Activated naive CD8-positive, alpha-beta T cell treated with anti-CD3 and anti-CD28 coated beads, Interleukin-2, amount 10 ng/mL, durations not matched to agents 7 days and 5 days (primary cell): ENCODE measurements at places on chromosomes 2 and 18. TPM values are rescaled to one million over a fixed set of nuclear protein-coding genes. Genes with fewer than 3 reads are reported as not detected.

Gene TBR1
- total RNA-seq = not detected

- no peak overlapping the region for H3K4me3 ChIP-seq
- DNase-seq = no peak
- H3K27ac ChIP-seq = no peak overlapping the region
- H3K4me1 ChIP-seq = peaks cover 7% of the 10 kb centered on the region
- peaks cover 9% of the 10 kb centered on the region for H3K27me3 ChIP-seq
These were observed 146.6 kb downstream of the VAPA start for GRCh38 chr18:10060469-10060782.

DNA sequence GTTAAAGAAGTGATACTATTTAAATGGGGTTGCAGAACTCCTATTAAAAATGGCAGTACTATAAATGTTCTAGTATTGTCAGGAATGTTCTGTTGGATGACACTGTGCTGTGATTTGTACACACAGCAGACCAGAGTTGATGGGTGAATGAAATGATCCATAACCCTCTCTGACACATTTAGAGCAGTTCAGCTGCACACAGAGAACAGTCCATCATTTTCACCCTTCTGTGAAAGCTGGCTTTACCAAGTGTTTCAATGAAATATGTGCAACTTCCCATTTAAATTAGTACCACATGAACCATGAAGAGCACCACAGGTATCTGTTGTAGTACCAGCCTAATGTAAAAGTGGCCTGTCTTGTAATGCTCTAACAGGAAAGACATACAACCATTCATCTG is 981.4 kb downstream of the TMEM182 start:
- no peak overlapping the region for H3K4me3 ChIP-seq
- DNase-seq = no peak
- H3K4me1 ChIP-seq = no peaks in the 10 kb centered on the region
- H3K27me3 ChIP-seq = no peaks in the 10 kb centered on the region
- H3K36me3 ChIP-seq = no peaks in the 10 kb centered on the region
- H3K27ac ChIP-seq = no peak overlapping the region

Gene ANKRD30BL
- total RNA-seq = not detected

Gene CCDC150
- 8.4 TPM for total RNA-seq

Gene RTP5
- total RNA-seq = 0.60 TPM

GRCh38 chr2:15818318-15818753 is 122.0 kb upstream of the MYCN start:
- H3K27ac ChIP-seq = no peak overlapping the region
- H3K36me3 ChIP-seq = no peaks in the 10 kb centered on the region
- H3K4me1 ChIP-seq = no peaks in the 10 kb centered on the region

DNA sequence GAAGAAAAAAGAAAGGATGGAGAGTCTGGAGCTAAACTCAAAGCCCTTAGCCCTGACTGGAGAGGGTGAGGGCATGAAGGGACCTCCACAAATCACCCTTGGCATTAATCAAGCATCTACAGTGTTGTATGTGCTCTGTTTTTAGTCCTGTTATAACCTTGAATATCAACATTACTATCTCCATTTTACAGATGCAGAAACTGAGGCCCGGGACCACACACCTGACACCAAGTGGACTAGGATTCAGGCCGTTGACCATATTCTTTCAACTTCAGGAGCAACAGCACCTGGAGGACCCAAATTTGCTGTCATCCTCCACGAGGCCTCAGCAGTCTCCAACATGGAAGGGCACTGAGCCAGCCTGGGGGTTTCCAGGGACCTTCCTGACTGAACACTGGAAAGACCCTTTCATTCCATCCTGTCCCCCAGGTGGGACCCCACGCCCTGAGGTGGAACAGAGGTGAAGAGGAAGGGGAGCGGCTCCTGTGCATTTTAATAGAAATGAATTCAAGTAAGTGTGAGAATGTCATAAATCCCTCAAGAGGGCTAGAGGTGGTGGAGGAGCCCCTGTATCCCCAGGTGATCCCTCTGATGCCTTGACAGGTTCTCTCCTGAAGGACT is 41.0 kb downstream of the SERTAD2 start:
- DNase-seq = no peak
- H3K36me3 ChIP-seq = no peaks in the 10 kb centered on the region
- H3K4me1 ChIP-seq = peaks cover 9% of the 10 kb centered on the region
- no peak overlapping the region for H3K4me3 ChIP-seq
- H3K27ac ChIP-seq = no peak overlapping the region

DNA sequence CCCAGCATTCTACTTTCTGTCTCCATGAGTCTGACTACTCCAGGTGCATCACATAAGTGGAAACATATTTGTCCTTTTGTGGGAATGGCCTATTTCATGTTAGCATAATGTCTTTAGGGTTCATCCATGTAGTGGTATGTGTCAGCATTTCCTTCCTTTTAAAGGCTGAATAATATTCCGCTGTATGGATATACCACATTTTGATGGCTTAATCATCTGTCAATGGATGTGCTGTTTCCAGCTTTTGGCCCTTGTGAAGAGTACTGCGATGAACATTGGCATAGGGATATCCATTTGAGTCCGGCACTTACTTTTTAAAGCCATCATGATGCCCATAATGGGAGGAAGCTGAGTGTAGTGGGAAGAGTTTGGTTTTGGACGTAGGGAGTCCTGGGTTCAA is 6.4 kb upstream of the ITGB6 start:
- H3K27me3 ChIP-seq = peaks cover 6% of the 10 kb centered on the region
- H3K27ac ChIP-seq = no peak overlapping the region
- peaks cover 2% of the 10 kb centered on the region for H3K36me3 ChIP-seq
- DNase-seq = no peak
- no peak overlapping the region for H3K4me3 ChIP-seq

DNA sequence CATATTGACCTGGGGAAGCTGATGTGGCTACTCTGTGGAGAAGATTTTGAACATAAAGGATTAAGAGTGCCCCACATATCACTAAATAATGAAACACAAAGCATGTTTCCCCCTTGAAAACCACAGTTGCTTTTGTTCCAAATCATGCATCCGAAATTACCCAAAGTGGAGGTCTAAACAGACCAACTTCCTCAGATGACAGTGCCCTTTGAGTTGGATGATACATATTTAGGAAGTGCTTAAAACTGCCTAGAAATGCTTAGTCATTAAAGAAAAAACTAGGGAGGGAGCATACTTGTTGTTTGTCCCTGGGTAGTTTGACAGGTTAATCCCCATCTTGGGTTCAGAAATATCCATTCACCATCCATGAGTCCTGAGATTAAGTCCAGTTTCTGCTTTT is 1070.3 kb downstream of the SUCLG1 start:
- H3K4me3 ChIP-seq = no peak overlapping the region
- no peaks in the 10 kb centered on the region for H3K36me3 ChIP-seq
- no peak for DNase-seq
- no peaks in the 10 kb centered on the region for H3K27me3 ChIP-seq
- no peak overlapping the region for H3K27ac ChIP-seq

- H3K4me3 ChIP-seq = no peak overlapping the region
- H3K4me1 ChIP-seq = no peaks in the 10 kb centered on the region
- no peak for DNase-seq
- H3K27ac ChIP-seq = no peak overlapping the region
- no peaks in the 10 kb centered on the region for H3K36me3 ChIP-seq
These were observed 132.6 kb downstream of the SPAG16 start for GRCh38 chr2:213416832-213417231.

Gene ARHGAP25
- 109 TPM for total RNA-seq

- no peak for DNase-seq
- H3K4me1 ChIP-seq = no peaks in the 10 kb centered on the region
- peaks cover 10% of the 10 kb centered on the region for H3K27me3 ChIP-seq
These were observed 139.0 kb upstream of the HS6ST1 start for GRCh38 chr2:128457716-128458115.

- no peak overlapping the region for H3K27ac ChIP-seq
- H3K27me3 ChIP-seq = peaks cover 2% of the 10 kb centered on the region
- no peak overlapping the region for H3K4me3 ChIP-seq
- DNase-seq = no peak
- no peaks in the 10 kb centered on the region for H3K4me1 ChIP-seq
These were observed 81.3 kb downstream of the VWC2L start for GRCh38 chr2:214492152-214492551.

GRCh38 chr2:177298191-177298590 is 33.7 kb upstream of the NFE2L2 start:
- H3K4me1 ChIP-seq = peaks cover 17% of the 10 kb centered on the region
- no peak overlapping the region for H3K27ac ChIP-seq
- H3K4me3 ChIP-seq = no peak overlapping the region
- H3K36me3 ChIP-seq = peaks cover 9% of the 10 kb centered on the region
- DNase-seq = no peak

DNA sequence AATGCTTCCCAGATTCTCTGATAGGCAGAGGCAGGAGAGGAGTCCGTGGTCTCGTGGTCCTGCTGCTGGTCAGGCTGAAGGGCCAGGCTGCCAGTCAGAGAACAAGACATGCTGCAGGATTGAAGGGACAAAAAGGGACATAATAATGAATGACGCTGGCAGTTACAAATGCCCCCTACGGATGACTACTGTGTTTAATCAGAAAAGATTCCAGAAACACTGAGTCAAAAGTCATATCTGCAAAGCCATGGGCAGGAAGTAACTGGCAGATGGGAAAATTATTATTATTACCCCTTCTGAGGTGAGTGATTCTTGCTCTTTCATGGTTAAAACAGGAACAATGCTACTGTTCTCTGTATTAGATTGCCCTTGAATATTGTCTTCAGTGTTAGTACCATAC is 19.0 kb downstream of the LCT start:
- no peak overlapping the region for H3K4me3 ChIP-seq
- H3K27ac ChIP-seq = no peak overlapping the region
- H3K36me3 ChIP-seq = peaks cover 31% of the 10 kb centered on the region
- peaks cover 40% of the 10 kb centered on the region for H3K4me1 ChIP-seq
- no peak for DNase-seq
- no peaks in the 10 kb centered on the region for H3K27me3 ChIP-seq

Gene DNAJC5G
- not detected for total RNA-seq

Gene DTNB
- 38.3 TPM for total RNA-seq

DNA sequence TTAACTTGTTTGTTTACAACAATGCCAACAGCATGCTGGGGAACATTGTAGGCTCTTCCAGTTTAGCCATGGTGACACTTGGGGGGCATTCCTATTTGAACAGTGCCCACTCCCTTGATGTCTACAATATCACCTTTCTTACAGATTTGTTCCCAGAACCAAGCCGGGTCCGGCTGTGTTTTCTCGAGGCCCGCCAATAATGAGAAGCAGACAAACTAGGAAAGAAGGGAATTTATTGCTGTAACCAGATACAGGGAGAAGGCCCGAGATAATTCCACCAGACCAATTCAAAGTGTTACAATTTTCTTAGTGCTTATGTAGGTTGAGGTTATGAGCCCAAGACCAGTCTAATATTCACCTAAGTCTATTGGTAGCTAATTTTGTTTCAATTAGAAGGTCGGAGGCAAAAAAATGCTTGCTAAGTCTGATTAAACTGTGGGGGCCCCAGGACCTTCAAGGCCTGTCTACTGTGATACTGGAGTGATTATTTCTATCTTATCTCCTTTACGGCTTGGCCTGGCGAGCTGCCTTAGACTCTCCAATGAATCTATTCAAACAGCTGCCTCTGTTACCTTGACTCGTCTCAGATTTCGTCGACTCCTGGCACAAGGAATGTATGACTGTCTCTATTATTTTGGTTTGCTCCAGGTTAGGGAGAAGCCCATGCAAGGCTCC is 59.1 kb upstream of the PSME4 start:
- no peak overlapping the region for H3K27ac ChIP-seq
- peaks cover 6% of the 10 kb centered on the region for H3K36me3 ChIP-seq
- no peaks in the 10 kb centered on the region for H3K4me1 ChIP-seq
- H3K4me3 ChIP-seq = no peak overlapping the region
- no peak for DNase-seq

GRCh38 chr2:9045595-9045994 is 42.1 kb upstream of the MBOAT2 start:
- H3K4me1 ChIP-seq = no peaks in the 10 kb centered on the region
- H3K4me3 ChIP-seq = no peak overlapping the region
- no peaks in the 10 kb centered on the region for H3K27me3 ChIP-seq
- no peaks in the 10 kb centered on the region for H3K36me3 ChIP-seq
- H3K27ac ChIP-seq = no peak overlapping the region

Gene DRC1
- not detected for total RNA-seq

Gene SKOR2
- not detected for total RNA-seq

Gene VWA3B
- not detected for total RNA-seq

DNA sequence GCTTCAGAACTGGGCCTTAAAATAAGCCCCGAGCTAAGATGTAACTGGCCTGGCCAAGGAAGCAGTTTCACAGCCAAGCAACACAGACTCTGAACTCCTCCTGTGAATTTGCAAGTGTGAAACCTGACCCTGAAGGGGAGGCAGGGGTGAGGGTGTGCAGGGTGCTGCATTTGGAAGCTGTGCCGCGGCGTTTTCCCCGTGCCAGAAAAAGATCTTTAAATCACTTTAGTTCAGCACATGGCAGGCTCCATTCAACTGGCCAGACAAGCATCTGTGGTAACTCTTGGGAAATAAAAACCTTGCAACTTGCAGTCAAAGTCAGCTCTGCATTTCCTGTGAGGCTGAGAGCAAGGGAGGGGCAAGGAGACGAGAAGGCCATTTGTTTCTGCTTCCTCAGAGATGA is 209.3 kb upstream of the SOX11 start:
- no peaks in the 10 kb centered on the region for H3K4me1 ChIP-seq
- no peak overlapping the region for H3K27ac ChIP-seq
- H3K36me3 ChIP-seq = no peaks in the 10 kb centered on the region
- H3K27me3 ChIP-seq = no peaks in the 10 kb centered on the region
- H3K4me3 ChIP-seq = no peak overlapping the region
- DNase-seq = no peak

DNA sequence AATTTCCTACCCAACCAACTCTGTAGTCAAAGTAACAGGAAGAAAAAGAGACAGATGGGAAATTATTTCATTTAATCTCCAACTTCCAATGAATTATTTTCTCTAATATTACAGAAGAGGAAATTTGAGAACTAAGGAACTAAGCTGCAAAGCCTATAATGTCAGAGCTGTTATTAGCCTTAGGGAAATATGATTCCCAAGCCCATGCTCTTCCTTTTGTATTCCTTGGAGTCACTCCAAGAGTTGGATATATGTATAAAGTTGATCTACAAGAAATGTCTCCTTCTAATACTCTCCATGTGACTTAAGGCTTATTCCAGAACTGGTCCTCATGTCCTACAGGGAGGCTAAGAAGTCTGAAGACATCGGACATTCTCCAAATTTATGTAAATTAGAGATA is 31.6 kb upstream of the VWC2L start:
- H3K4me1 ChIP-seq = no peaks in the 10 kb centered on the region
- H3K27ac ChIP-seq = no peak overlapping the region
- H3K4me3 ChIP-seq = no peak overlapping the region
- H3K36me3 ChIP-seq = no peaks in the 10 kb centered on the region
- H3K27me3 ChIP-seq = no peaks in the 10 kb centered on the region
